Stimulated activated CD4-positive, alpha-beta T cell treated with anti-CD3 and anti-CD28 coated beads, Interleukin-1b, Interleukin-23, amount 100 ng/mL, for 4 hours (primary cell): ENCODE measurements at places on chromosomes 3 and 15.

GRCh38 chr15:77514641-77515402 lies 94.1 kb downstream of the HMG20A start:
- no peak for DNase-seq

DNA sequence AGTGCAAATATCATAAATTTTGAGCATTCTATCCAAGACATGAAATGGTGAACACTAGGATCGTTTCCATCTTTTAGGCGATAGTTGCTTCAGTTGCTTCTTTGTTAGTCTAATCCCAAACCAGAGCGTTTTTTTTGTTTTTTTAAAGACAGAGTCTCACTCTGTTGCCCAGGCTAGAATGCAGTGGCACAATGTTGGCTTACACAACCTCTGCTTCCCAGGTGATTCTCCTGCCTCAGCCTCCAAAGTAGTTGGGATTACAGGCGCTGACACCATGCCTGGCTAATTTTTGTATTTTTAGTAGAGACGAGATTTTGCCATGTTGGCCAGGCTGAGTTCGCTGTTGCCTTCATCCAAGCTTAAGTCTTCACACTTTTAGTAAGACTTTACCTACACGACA lies 265.3 kb downstream of the SHQ1 start:
- no peak for DNase-seq

GRCh38 chr3:100103558-100104441 lies 10.5 kb downstream of the FILIP1L start:
- DNase-seq = no peak

DNA sequence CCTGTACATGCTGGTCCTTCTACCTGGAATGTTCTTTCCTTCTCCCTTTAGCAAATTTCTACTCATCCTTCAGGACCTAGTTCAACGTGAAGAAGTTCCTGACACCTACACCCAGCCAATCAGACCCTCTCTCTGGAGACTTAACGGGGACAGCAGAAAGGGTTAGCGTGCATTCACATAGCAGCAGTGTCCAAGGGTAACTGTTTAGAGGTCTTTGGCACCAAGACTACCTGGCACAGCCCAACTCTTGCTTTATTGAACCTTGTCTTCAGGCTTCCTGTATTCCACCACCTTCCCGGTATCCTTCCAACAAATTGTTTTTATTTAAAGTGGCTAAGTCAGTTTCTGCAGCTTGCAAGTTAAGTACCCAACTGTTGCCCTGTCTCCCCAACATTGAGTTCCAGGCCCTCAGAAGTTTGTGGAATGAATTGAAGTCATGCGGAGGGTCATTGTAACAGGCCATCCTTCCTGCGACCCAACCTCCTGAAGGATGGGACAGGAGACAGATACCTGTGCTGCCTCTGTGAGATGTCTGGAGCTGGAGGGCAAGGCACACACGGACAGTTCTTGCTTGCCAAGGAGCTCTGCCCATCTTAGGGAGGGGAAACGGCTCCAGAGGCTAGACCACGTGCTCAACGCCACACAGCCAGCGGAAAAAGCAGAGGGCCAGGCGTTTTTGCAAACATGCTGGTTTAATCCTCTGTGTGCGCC lies 14.4 kb upstream of the WNT7A start:
- no peak for DNase-seq

DNA sequence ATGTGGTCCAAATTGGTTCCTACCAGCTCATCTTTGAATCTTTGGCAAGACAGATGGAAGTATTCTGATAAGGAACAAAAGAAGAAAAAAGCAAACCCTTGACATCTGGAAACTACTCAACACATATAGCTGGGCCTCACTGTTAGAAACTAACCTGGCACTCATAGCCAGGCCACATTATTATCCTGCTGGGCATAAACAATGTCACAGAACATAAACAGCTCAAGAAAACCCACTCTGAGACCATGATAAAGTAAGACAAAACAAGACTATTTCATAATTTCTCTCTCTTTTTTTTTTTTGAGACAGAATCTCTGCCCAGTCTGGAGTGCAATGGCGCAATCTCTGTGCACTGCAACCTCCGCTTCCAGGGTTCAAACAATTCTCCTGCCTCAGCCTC lies 1093.2 kb downstream of the FHIT start:
- no peak for DNase-seq
